ENCODE measurements at places on chromosomes 13 and 19.
A peak's percentile ranks its signal among the peaks of the same experiment; 100 is the strongest.

DNA sequence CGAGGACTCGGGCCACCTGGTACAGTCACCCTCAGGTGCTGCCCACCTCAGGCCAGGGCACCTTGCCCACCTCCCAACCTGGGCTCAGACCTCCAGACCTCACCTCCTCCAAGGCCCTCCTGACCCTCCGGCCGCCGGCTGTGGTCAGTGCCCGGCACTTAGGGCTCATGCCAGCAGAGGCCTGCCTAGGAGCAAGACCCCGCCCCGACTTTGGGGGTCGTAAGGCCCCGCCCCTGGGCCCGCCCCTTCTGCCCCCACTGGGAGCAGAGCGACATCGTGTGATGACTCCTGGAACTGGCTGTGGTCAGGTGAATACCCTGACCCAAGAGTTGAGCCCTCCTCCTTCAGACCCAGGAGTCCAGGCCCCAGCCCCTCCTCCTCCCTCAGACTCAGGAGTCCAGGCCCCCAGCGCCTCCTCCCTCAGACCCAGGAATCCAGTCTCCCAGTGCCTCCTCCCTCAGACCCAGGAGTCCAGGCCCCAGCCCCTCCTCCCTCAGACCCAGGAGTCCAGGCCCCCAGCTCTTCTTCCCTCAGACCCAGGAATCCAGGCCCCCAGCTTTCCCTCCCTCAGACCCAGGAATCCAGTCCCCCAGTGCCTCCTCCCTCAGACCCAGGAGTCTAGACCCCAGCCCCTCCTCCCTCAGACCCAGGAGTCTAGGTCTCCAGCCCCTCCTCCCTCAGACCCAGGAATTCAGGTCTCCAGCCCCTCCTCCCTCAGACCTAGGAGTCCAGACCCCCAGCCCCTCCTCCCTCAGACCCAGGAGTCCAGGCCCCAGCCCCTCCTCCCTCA lies at the start of gene SBK2:
TSS of gene SBK2 (minus strand) at position 183 of the 790 bp plus-strand sequence. CDS start 839 bp downstream, outside the sequence.
- DNase-seq: no peak

- DNase-seq: no peak
These were observed 28.0 kb downstream of the ZNF175 start for GRCh38 chr19:51599084-51599483.

DNA sequence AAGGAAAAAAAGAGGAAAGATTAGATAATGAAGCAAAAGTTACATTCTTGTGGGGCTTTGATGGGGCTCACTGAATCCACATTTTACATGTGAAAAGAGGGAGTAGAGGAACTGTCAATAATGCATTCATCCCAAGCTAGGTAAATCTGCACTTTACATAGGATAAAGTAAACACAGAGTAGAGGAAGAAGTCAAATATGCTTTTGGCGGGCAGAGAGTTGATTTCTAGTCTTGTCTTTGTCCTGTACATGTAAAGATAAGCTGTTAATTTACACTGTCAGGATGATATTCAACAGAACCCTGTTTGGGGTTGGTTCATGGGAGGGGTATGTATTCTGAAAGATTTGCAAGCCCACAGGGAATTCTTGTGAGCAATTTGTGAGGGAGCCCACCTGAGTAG lies 18.0 kb upstream of the TNFRSF19 start:
- no peak for DNase-seq

- peak; percentile 42 for DNase-seq
These were observed 25.8 kb upstream of the MAP3K10 start for GRCh38 chr19:40165362-40165937.

- no peak for DNase-seq
These were observed 248.0 kb downstream of the RFC3 start for GRCh38 chr13:34065928-34066327.

DNA sequence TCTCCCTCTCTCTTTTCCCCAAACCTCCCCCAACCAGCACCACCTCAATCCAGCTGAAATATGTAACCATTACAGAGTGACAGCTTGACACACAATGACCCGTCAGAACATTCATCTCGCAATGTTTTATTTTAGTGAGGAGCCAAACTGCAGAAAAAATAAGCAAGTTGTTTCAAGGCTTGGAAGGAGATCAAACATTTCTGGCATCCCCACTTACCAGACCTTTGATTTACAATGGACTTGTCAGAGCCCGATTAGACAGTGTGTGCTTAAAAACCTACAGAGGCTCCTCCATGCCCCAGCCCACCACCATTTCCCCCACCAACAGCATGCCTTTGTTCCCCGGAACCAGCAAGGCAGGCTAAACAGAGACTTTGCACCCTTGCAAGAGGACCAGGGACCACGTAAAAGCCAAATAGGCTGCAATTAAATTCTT lies 382.8 kb upstream of the ZNF507 start:
- DNase-seq: no peak

- DNase-seq: no peak
These were observed 8.4 kb upstream of the DIAPH3 start for GRCh38 chr13:60172111-60172510.

DNA sequence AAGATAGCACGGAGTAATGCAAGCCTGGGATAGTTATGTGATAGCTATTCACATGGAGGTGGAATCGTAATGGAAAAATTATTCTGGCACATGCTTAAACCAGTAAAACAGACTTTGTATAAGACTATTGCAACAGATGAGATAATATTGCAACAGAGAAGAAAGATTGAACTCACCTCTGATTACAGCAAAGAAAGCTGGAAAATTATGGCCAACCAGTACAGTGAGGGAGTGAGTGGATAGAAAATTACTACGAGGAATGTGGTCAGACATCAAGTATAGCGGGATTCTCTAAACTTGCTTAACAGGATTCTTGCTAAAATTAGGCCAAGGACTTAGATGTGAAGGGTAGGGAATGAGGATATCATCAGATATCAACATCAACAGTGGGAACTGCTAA lies 397.6 kb upstream of the KLHL1 start:
- no peak for DNase-seq

GRCh38 chr13:76892488-76892887 lies 6.3 kb upstream of the KCTD12 start:
- DNase-seq: no peak

- no peak for DNase-seq
These were observed 569 bp downstream of the DLEU7 start for GRCh38 chr13:50842990-50843256.

DNA sequence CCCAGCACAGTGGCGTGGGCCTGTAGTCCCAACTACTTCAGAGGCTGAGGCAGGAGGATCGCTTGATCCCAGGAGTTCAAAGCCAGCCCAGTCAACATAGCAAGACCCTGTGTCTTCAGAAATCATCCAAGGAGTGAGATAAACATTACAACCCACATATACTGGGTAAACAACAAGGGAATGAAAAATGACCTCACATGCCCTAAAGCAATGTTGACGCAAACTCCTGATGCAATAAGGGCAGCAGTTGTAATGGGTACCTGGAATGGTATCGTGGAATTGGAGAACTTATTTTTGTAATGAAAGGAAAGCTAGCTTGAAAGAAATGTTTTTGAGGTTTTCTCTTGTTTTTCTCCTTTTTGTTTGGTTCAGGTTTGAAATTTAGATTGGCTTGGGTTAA lies 24.5 kb upstream of the LGALS16 start:
- DNase-seq: no peak

- no peak for DNase-seq
These were observed at the start of gene NALCN for GRCh38 chr13:101416181-101417042. Gene NALCN (minus strand): TSS chr13:101416508. CDS start chr13:101399126, 17,382 bp downstream.

DNA sequence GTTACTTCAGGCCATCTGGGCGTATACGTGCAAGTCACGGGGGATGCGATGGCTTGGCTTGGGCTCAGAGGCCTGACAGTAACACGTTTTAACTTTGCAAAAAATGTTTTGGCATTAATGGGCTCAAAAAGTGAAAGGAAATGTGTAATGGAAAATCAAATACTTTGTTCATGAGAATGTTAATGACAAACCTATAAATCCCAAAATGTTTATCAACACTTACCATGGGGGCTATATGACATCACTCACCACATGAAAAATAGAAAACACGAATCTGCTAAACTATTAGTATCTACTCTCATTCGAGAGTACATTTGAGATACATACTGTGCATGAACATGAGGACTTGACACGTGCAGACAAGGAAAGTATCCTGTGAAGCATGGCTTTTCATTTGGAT lies 91.7 kb downstream of the FAM216B start:
- no peak for DNase-seq
